ENCODE measurements at places on chromosomes 1 and 21.

- DNase-seq: no peak
Observed at GRCh38 chr1:54884768-54885167, 2.2 kb downstream of the DHCR24 start.

- no peak for DNase-seq
Observed at GRCh38 chr1:75727571-75727970, 3.1 kb downstream of the ACADM start.

DNA sequence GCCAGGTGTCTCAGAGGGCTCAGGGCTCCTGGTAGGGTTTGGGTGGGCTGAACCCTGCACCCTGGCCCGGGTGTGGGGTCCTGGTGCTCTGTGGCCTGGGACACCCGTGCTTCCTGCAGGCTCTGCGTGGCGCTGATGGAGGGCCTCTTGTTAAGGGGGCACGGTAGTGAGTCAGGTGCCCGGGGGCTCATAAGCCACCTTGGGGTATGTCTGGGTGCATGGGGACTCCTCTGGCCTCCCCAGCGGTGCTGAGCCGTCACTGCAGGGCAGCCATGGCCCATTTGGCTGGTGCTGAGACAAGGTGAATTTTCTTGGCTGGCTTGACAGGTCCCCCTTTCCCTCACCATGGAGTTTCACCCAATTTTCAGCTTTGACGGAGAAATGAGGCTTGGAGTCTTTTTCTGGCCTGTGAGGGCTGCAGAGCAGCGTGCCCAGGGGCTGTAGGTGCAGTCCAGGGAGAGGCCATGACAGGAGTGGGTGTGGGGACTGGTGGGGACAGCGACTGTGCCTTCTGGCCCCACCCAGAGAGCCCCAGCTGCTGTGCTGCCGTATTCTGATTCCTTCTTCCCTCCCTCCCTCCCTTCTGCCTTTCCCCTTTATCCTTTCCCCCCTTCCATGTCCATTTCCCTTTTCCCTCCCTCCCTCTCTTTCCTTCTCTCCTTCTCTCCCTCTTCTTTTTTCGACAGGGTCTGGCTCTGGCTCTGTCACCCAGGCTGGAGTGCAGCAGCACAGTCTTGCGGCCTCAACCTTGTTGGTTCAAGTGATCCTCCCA is 40.4 kb downstream of the SKI start:
- DNase-seq: no peak

- DNase-seq: no peak
Observed at GRCh38 chr1:179445593-179445992, 79.8 kb downstream of the AXDND1 start.

DNA sequence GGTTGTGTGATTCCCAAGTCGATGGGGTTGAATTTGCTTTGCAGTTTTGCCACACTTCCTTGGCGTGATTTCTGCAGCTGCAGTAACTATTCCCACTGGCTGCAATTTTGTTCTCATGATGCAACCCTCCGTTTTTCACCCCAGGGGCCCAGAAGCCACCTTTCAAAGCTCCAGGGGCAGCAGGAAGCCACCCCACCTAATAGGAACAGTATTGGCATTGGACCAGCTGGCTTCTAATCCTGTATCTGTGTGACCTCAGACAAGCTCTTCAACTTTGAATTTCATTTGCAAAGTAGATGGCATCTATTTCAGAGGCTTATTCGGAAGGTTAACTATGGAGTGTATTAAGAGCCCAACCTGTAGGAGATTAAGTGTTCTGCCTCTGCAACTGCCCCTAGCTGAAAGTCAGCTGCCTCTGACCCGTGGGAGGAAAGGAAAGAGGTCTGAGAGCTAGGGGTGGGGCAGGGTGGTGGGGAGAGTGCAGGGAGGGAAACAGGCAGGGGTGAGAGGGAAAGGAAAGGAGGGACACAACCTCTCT is 12.6 kb downstream of the C1orf115 start:
- no peak for DNase-seq

DNA sequence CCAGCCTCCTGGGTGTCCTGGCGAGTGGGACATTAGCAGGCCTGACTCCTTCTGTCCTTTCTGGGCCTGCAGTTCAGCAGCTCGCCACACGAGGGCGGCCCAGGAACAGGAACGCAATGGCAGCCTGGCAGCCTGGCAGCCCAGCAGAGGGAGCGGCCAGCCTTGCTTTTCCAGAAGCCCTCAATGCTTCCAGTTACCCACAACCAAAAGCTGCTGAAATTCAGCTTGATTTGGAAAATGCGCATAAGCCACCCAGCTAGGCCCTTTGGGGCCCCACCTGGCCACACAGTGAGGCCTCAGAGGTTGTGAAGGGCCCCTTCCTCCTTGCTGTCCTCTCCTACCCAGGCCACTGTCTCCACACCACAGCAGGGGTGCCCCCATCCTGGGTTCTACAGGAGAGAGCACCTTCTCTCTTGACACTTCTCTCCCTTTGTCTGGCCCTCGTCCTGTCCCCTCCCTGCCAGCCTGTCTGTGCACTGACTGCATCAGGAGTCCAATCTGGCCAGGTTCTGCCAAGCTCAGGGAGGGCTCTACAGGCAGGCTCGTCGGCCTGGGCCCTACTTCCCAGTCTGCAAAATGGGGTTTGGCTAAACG is 103.4 kb upstream of the VAMP3 start:
- peak; percentile 78 for DNase-seq

- DNase-seq: no peak
Observed at GRCh38 chr1:35539824-35540261, 17.4 kb downstream of the KIAA0319L start.

- DNase-seq: no peak
Observed at GRCh38 chr1:50251702-50252101, 143.0 kb downstream of the ELAVL4 start.

DNA sequence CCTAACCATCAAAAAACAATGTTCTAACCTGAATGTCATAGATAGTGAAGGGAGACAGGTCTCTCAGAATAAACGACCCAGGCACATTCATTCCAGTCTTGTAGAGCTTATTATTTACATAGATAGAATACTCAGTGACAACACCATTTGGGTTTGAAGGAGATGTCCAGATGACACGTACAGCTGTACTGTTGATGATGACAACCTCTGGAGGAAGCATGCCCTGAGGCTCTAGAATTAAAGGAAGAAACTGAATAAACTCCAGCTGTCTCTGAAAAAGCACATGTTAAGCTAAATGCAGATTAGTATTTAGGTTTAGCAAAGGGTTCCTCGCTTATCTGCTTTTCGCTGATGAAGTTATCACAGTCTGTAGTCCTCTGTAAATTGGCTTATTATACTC is 277.2 kb downstream of the KCTD3 start:
- no peak for DNase-seq

DNA sequence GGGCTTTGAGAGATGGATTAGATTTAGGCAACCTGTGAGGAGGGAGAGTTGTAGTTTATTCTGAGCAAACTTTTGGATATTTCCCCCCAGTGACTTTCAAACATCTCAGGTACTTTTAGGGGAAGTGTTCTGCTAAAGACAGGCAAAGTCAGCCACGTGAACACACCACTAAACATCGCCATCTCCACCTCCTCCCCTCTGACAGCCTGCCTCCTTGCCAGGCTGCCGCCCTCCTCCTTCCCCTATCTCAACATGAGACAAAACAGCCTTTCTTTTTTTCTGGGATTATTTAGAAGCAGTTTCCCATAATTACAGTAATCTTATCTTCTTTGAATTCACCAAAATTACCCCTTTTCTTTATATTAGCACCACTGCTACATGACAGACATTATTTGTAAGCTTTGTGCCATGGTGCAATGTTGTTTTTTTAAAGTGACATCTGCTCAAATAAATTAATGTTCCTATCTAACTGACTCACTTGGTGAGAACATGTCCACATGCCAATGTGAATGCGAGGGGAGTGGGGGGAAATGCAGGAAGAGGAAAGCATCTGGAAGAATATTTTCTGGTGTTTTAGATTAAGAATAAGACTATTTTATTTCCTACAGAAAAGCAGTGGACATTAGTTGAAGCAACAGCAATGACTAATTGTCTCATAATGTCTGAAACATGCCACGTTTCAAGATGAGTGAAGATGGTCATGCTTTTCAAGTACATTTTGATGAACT is 147.8 kb upstream of the ATP1B1 start:
- no peak for DNase-seq

- DNase-seq: no peak
Observed at GRCh38 chr1:15148941-15149340, 4.6 kb upstream of the TMEM51 start.

GRCh38 chr1:234624724-234625117 is 14.7 kb upstream of the IRF2BP2 start:
- DNase-seq: no peak

DNA sequence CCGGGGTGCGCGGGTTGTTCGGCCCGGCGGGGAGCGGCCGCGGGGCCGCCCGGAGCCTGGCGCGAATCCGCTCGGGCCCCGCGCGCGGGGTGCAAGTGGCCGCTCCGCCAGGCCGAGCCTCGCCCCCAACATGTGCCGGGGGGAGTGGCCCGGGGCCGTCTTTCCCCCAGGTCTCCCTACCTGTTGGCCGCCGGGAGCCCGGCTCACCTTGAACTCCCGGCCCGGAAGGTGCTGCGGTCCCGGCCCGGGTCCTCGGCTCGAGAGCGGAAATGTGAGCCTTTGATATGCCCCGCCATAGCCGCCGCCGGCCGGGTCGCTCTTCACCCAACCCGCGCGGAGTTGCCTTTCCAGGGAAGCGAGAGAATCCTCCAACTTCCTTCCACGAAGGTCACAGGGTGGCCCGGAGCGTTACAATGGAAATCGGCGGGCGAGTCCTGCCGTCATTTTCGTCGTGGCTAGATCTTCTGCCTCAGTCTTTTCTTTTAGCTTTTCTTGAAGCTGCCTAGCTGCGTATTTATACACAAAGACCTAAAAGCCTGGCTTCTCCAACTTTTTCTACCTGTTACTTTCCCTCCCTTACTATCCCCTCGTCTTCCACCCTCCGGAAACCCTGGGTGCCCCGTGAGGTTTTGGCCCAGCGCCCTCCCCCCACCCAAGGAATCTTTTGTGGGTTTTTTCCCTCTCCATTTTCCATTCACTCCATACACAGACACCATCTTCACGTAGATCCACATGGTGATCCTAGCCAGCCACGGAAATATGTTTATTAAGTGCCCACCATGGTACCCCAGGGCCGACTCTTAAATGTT is 867 bp downstream of the PTGFRN start:
- DNase-seq: peak; percentile 54

- no peak for DNase-seq
Observed at GRCh38 chr21:29342363-29342957, 43.7 kb downstream of the BACH1 start.

DNA sequence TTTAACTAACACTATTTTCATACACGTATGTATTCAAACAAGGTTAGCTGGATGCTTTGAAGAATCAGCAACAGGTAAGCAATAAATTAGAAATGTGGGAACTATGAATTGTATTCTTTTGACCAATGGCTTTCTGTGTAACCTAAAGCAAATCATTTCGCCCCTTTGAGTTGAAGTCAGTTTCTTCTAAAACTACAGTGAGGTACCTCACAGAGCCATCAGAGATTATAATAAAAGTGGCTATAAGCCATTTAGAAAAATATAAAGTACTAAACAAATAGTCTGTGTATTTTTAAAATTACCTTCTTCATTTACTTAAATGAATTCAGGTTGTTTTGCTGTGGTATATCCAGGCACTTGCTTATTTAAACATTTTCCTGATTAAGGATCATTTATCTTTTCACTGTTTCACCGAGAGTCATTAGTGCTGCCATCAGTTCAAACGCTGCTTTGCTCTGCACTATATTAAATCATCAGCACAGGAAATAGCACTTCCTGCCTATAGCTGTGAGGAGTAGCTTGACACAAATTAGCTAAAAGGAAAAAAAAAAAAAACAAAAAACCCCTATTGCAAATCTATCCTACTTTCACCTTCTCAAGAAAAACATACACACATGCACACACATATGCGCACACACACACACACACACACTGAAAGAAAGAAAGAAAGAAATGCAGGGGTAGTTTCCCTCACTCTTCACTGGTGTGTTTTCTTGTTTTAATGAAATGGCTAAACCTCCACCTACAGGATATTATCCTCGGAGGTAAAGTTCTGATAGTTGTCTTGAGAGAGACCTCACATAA is 39.8 kb upstream of the C1orf105 start:
- DNase-seq: peak; percentile 82

GRCh38 chr1:234495231-234495990 is 16.4 kb upstream of the TARBP1 start:
- no peak for DNase-seq

GRCh38 chr1:220356981-220357850 is 85.0 kb upstream of the RAB3GAP2 start:
- DNase-seq: no peak

DNA sequence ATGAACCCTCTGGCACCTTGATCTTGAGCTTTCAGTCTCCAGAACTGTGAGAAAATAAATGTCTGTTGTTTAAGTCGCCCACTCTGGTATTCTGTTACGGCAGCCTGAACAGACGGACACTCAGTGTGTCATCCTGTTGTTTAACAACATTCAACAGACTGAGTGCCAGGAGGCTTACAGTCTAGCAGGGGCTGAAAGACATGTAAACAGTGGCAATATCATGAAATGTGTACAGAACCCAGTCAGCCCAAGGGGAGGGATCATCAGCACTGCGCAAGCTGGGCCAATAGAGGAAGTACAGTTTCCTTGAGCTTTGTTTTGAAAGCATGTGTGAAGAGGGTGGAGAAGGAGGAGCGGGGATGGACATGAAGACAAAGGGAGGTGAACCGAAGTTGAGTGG is 13.6 kb downstream of the DIP2A start:
- peak; percentile 16 for DNase-seq

- no peak for DNase-seq
Observed at GRCh38 chr1:30525631-30525970, 197.8 kb downstream of the MATN1 start.

- no peak for DNase-seq
Observed at GRCh38 chr21:33067457-33067856, 2.5 kb upstream of the OLIG1 start.

DNA sequence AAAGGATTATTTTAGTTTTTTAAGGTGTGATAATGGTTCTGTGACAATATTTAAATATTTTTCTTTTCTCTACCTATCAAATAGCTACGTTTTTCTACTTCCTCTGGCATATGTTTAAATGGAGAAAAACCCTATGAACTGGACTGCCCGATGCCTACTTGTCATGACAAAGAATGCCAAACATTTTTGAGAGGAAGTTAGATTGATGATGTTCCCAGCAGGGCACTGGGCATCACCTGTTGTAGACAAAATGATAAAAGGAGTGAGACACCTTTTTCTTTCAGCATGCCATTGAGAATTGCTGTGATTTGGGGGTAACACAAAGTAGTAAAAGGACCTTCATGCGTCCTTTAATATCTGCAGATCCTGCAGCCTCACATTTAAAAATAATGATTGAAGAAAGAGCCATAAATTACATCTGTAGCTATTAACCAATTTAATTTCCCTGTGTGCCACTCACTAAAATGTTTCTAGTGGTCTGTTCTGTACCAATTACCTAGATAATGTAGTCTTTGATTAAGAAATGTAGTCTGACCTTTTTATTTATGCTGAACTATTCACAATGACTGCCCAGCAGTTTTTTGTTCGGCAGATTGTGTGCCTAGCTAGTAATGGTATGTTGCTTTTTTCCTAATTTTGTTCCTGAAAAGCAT is 47.6 kb downstream of the RPL5 start:
- no peak for DNase-seq

GRCh38 chr1:119964673-119965363 is 68.5 kb upstream of the ADAM30 start:
- no peak for DNase-seq
